Fibroblast of upper back skin (primary cell): ENCODE measurements at places on chromosomes 12 and 14.

- no peak for DNase-seq
Observed at GRCh38 chr12:110721570-110721969, 21.1 kb downstream of the PPP1CC start.

- no peak for DNase-seq
Observed at GRCh38 chr14:68099495-68100045, 280.0 kb downstream of the RAD51B start.

GRCh38 chr12:106311139-106311538 lies 8.6 kb downstream of the TCP11L2 start:
- DNase-seq = no peak

GRCh38 chr14:71398450-71398849 lies 491.2 kb downstream of the PCNX1 start:
- DNase-seq = no peak

DNA sequence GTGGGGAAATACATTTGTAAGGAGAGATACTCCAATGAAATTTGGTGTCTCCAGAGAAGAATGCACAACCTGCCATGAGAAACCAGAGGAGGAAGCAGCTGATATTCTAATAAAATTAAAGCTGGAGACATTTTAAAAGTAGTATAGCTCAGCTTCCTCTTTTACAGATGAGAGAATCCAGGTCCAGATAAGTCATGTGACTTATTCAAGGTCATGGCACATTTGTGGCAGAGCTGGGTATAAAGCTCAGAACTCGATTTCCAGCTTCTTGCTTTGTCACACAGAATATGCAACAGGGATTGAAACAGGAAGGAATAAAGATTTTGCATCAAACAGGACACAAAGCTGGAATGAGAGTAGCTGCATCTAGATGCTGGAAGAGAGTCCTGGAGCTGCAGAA lies 174.8 kb downstream of the EMP1 start:
- DNase-seq = no peak
